NCI-H1694 (cell line): ENCODE measurements at places on chromosomes 5 and 9.

DNA sequence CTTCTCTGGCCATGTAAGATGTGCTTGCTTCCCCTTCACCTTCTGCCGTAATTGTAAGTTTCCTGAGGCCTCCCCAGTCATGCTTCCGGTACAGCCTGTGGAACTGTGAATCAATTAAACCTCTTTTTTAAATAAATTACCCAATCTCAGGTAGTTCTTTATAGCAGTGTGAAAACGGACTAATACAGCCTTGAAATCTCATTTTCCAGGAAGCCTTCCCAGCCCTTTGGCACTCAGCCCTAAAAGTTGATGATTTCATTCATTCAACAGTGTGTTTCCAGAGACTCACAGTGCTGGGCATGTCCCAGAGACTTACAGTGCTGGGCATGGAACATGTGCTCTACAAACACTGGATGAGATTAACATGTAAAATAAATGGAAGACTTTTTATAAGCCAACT is 135.8 kb downstream of the DCP2 start:
- no peak for DNase-seq

- no peak for DNase-seq
Measured at GRCh38 chr5:143056339-143056704, 286.1 kb downstream of the ARHGAP26 start.

GRCh38 chr5:126647071-126647470 is 46.3 kb downstream of the PHAX start:
- no peak for DNase-seq

GRCh38 chr9:5489630-5490490 is 20.5 kb upstream of the PDCD1LG2 start:
- no peak for DNase-seq

DNA sequence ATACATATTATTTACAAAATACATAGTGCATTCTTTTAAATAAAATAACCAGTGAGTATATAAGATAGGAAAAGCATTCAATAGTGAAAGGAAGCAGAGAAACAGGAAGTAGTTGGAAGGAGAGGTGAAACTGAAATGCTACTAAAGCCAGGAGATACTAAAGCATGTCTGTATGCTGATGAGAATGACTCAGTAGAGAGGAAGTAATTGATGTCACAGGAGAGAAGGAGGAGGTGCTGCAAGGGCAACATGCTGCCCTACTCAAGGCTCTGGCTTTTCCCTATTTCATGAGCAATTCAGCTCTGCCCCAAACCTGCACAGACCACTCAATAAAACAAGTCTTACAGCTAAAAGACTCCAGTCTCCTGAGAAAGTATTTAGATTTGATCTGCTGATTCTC is 108.5 kb upstream of the TXNDC8 start:
- DNase-seq: no peak

- no peak for DNase-seq
Measured at GRCh38 chr5:5585751-5586341, 163.4 kb downstream of the ICE1 start.

GRCh38 chr5:79333852-79334557 is 98.1 kb downstream of the JMY start:
- no peak for DNase-seq

- no peak for DNase-seq
Measured at GRCh38 chr5:56585999-56586691, 229.2 kb upstream of the MAP3K1 start.
